ENCODE measurements at places on chromosomes 12 and 14.

- DNase-seq, result no peak
Measured at GRCh38 chr12:26798640-26799039, 34.4 kb downstream of the ITPR2 start.

DNA sequence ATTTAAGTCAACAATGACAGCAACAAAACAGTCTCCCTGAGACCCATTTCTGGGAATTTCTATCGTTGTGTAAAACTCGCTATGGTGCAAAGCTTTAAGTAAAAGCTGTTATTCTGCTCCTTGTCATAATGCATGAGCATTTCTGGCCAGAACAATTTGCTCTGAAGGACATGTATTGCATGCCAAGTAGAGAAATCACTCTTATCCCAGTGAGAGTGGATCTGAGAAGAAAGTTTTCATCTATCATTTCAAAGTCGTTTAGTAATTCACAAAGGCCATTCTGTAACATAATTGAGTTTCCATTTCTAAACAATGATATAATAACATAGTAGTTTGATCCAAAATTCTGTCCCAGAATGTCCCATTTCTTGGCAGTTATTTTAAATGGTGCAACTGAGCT, 86.6 kb downstream of the TBC1D30 start:
- DNase-seq, result no peak

GRCh38 chr14:51441001-51441400, 201.0 kb downstream of the TMX1 start:
- DNase-seq, result no peak

DNA sequence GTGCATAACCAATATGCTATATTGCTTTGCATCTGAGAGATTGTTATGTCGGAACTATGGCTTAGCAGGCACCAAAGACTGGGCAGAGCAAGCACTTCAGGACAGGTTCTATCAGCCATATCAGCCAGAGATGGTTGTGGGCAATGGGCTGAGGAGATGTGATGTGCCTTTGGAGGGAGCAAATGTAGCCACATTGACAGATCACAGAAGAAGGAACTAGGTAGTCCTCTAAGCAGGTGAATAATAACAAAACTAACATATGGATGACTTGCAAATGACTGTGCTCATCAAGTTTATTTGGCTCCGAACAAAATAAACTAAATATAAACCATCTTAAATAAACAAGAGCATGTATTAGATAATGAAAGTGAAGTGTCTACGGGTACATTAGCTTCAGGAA, 291.7 kb downstream of the RMST start:
- DNase-seq, result no peak

- DNase-seq, result no peak
Measured at GRCh38 chr12:93803424-93803807, 126.2 kb downstream of the CRADD start.

- DNase-seq, result no peak
Measured at GRCh38 chr12:114476159-114476558, 70.2 kb upstream of the TBX5 start.

DNA sequence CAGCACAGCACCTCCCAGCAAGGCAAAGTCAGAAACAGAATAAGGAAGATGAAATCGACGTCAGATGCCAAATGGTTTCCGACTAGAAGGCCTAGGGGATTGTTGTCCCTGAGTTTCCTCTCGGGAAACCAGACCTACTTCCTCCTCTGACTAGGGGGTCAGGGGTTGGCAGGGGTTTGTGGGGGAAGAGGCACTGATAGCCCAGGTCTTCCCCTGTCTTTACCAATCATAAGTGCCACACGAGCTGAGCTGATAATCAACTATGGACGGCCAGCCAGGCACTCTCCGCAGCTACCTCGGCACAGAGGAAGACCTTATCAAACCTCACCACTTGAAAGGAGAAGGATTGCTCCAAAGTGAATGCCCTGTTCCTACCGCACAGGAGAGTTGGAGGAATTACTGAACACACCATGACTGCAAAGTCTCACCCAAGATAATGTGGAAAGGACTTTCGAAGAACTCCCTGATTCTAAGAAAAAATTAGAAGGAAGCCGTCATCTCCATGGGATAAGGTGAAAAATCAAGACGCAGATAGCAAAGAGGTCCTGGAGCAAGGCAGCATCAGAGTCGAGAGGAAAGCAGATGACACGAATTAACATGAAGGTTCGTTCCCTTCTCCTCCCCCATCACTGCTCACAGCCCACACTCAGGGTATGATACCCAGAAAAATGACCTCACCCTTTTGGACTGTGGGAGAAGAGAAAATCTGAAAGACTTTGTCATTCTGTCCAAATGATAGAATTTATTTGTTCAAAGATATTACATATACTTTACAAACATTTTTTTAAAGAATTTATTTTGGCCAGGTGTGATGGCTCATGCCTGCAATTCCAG, 77.7 kb upstream of the MED13L start:
- no peak for DNase-seq

DNA sequence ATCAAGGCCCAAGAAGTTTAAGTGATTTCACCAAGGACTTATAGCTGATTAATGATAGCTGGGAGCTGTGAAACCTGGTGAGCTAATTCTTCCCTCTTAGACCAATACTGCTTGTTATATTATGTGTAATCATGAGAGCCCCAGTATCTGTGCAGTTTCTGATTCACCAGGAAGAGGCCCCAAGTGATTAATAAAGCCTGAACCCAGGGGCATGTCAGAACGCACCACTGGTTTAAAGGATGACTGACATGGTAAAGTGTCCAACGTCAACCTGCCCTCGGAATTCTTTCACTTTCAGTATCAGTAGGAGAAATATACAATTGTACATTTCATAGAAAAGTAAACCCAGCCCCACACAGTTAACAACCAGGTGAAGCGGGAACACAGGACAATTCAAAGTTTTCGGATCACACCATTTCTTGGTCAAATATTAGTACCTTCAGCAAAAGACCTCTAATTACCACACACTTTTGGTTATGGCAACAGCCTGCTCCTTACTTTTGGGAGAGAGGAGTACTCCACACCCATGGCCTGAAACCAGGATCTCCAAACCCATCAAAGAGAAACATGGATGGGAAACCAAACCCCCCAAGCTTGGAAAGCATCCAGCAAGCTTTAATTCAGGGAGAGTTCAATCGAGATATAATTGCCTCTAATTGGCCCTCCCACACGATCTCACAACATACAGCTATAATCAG, 28.5 kb downstream of the TMCC3 start:
- DNase-seq, result peak; percentile 28

- no peak for DNase-seq
Measured at GRCh38 chr14:68140806-68141205, 321.2 kb downstream of the RAD51B start.

DNA sequence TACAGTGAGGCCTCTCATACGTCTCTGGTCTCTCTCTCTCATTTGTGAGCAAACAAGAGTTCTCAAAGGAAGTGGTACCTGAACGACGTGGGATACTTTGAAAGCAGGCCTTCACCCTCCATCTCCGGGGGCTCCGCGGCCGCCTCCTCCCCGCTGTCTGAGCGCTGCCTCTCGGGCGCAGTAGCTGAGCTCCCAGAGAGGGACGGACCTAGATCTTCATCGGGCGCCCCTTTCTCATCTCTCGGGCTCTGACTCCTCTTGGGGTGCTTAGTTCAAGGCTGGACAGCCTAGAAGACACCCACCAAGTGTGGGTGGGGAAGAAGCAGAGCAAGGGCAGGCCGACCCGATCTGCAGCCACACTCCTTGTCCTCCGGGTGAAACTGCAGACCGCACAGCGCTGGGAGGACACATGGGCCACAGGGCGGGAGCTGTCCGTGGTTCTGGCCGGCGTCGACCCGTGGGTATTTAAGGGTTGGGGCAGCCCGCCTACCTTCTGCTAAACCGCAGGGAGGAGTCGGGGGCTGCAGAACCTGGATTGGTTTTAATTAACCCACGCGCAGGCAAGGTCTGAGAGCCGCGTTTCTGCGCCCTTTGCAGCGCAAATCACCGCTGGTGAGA, 92.7 kb downstream of the PAH start:
- no peak for DNase-seq

DNA sequence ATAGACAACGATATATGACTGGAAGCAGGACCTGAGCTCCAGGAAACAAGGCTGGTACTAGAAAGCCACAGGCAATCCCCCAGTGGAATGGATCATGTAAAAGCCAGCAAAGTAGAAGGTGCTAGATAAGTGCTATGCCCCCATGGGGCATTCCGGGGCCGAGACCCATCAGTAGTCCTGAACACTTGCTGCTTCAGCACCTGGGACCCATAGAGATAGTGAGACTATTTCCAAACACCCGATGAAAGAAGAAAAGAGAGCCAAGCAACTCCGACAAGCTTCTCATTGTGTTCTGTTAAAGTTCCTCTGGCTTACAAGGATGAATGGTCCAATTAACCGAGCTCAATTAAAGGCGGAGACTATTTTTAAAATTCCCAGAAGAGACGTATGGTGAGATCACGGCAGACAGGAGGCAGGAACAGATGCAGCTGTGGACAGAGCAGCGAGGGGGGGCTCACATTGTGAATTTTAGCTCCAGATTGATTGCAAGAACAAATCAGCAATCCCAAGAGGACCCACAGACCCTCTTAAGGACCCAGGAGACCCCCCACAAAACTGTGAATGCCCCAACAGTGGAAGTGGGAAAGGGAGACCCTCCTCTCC, 142.5 kb upstream of the OVCH1 start:
- no peak for DNase-seq

DNA sequence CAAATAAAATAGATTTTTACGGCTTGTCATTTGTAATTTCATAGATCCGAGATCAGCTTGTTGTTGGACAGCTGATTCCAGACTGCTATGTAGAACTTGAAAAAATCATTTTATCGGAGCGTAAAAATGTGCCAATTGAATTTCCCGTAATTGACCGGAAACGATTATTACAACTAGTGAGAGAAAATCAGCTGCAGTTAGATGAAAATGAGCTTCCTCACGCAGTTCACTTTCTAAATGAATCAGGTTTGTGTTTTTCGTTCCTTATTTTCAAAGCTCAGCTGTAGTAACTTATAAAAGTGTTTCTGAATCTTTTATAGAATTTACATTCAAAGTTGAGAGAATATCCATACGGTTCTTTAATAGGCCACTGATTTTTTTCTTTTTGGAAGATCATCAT, 89.1 kb downstream of the LRRK2 start:
- DNase-seq, result no peak

DNA sequence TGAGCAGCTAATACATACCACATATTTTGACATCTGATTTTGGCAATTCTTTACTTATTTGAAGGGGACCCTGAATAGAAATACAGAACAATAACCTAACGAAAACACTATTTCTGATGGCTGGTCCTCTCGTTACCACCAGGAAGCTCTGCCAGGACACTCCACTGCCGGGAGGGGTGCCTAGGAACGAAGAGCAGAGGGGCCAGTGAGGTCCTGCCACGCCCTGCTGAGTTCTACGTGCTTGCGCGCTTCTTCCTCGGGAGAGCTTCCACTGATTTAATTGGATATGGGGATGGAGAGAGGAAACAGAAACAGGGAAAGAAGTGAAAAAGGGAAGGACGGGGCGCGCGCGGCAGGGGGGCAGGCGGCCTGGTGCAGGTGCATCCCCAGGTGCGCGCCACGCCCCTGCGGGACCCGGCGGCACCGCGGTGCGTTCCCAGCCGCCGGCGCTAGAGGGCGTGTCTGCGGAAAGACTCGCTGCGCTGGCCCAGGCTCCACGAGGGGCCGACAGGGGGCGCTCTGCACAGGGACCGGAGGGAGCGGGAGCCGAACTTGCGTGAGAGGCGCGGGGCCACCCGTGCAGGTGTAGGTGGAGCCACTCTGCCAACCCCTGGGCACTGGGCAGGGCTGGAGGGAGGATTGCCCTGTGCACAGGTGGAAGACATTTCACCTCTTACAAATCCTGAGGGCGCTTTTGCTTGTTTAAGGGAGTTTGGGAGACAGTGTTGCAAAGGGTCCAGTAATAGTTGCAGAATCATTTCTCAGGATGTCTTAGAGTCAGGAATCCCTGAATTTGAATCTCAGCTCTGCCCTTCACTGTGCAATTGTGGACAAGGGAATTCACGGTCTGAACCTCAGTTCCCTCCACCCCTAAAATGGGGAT, 986.3 kb upstream of the TMEM132C start:
- DNase-seq, result peak; percentile 59

DNA sequence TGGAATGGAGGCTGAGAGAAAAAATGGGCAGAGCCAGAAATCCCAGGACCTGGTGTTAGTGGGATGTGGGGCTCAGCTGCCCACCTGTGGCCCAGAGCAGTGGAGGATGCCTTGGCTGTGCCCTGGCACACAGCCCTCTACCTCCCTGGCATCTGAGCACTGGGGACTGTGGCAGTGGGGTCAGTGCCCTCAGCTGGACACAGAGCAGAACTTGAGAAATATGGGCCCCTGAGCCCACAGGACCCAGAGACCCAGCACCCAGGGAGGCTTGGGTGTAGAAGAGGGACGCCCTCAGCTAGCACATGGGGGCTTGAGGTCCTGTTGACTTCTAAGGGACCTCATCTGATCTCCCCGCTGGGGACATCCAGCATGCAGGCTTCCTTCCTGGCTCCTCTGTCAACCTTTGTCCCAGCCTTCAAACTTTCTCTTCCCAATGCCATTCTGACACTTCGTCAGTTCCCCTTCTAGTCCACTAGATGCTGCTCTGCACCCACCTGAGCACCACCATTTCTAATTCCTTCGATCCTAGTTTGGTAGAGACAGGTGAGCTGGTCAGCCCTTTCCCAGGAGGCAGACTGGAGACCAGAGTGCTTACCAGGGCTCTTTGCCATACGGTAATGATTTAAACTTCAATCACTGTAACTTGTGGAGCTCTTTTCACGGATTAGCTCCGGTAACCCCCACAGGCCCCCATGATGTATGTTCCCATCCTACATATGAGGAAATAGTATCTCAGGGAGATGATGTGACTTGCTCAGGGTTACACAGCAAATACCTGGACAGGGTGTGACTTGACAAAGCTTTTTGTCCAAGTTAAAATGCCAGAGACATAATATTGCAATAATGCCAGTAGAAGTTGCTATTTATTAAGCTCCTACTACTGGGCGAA, 143.7 kb downstream of the ASCL4 start:
- DNase-seq, result no peak

DNA sequence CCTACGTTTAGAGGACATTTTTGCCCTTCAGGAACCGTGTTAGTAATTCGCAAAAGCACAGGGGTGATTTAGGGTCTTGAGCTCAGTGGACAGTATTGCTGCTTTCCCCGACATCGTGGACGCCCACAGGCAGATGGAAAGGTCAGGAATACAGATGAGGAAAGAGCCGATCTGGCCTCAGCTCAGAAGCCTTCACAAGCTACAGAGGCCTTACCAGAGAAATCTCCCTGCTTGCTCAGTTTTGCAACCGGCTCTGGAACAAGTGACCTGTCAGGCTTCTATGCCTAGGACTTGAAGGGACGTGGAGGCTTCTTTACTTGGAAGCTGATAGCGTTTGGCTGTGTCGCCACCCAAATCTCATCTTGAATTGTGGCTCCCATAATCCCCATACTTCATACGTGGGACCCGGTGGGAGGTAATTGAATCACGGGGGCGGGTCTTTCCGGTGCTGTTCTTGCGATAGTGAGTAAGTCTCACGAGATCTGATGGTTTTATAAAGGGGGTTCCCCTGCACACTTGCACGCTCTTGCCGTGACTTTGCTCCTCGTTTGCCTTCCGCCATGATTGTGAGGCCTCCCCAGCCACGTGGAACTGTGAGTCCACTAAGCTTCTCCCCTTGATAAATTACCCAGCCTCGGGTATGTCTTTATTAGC, 332.5 kb downstream of the MED13L start:
- no peak for DNase-seq

Measured in CD4-positive, alpha-beta T cell treated with Interleukin-6 for 4 hours (primary cell).